Stimulated activated CD4-positive, alpha-beta T cell treated with anti-CD3 and anti-CD28 coated beads, Interleukin-15, amount 100 ng/mL, for 1 hour (primary cell): ENCODE measurements at places on chromosomes 3 and 15.

- DNase-seq: no peak
These were observed 410.0 kb downstream of the DIPK2A start for GRCh38 chr3:144381607-144382006.

DNA sequence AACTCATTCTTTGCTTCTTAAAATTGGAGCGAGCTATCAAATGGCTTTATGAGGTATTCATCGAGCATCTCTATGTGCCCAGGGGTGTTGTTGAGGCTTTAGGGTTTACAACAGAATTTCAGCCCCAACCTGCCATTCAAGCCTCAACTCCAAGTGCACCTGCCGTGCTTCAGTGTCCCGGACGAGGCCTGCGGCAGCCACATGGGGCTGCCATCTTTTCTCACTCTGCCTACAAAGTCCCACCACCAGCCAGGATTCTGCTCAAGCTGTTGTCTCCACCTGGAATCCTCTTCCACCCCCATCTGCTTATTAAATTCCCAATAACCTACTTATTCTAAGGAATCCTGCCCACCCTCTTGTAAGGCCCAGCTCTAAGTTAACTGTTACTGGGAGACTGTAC, 242.4 kb downstream of the OPA1 start:
- DNase-seq: no peak

GRCh38 chr3:81554801-81555200, 206.6 kb downstream of the GBE1 start:
- DNase-seq: no peak

GRCh38 chr15:61661791-61662190, 398.5 kb downstream of the VPS13C start:
- DNase-seq: no peak

DNA sequence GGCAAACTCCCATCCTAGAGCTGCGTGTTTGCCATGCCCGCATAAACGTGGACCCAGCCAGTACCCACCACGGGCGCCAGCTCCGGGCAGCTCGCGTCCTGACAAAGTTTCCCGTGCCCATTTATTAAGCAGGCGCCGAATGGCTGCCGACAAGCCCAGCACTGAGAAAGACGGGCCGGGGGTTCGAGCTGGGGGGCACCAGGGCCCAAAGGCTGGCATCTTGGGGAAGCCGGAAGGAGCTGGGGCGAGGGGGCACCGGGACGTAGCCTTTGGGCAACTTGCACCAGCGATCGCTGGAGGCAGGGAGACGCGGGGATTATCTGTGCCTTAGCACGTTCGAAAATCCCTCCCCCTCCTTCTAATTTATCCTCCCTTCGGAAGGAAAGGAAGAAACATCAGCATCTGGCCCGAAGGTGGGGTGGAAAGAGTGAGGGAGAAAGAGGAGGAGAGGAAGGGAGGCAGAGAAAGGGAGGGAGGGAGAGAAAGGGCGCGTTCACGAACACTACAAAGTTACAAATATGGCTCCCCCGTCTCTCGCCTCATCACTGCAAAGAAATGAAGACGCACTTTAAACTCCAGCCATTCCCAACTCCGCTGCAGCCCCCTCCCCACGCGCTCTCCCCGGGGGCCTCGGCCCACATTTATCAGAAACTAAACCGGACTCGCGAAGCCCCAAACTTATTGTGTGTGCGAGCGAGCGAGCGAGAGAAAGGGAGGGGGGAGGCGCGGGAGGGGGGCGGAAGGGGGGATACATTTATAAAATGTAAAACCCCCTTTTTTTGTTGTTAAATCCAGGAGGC, 1.0 kb downstream of the ANP32A start:
- peak; percentile 25 for DNase-seq

DNA sequence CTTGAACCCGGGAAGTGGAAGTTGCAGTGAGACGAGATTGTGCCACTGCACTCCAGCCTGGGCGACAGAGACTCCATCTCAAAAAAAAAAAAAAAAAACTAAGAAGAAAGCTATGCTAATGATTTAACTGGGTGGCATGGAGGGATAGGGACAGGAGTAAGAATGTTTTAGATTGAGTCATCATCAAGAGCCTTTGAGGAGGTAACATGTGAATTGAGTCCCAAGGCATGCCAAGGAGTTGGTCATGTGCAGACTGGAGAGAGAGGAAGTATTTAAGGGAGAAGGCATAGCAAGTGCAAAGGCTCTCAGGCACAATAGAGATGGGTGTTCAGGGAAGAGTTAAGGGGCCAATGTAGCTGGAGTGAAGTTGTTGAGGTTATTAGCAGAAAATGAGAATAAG, 9.1 kb downstream of the BNC1 start:
- DNase-seq: no peak

DNA sequence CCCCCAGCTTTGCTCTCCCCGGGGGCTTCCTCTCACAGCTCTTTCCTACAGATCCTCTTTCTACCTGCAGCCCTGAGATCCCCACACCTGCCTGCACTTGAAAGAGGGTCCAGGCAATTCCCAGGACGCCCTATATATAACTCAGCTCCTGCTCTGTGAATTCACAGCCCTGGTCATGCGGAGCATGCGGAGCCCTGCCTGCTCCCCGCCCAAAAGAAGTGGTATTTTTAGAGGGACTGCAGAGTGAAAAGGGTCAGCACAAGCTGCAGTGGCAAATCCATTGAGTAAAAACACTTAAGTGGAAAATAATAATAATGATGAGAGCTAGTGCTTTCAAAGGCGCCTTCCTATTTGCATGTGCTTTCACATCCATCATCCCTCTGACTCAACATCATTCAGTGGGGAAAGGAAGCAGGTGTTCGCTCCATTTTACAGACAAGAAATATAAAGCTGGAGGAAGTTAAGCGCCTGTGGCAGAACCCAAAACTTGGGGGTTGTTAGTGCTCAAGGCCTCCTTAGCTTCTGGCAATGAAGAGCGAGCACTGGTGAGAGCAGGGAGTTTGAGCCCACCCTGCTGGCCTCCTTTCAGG, 76.3 kb upstream of the LIPC start:
- DNase-seq: no peak

- DNase-seq: no peak
These were observed 107.1 kb upstream of the FHIT start for GRCh38 chr3:61358364-61358763.

DNA sequence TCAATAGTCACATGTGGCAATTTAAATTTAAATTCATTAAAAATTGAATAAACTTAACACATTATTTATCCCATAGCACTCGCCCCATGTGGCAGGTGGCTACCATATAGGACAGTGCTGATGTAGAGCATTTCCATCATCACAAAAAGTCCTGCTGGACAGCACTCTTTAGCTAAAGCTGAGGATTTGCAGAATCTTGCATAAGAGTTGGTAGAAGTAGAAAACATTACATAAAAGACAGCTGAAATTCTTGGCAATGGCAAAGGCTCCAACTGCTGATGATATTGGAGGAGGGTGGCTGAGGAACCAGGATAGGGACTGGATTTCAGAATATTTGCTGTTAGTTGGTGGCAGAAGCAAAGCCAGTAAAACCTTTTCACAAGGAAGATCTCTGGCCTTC, 230.7 kb upstream of the SATB1 start:
- no peak for DNase-seq

DNA sequence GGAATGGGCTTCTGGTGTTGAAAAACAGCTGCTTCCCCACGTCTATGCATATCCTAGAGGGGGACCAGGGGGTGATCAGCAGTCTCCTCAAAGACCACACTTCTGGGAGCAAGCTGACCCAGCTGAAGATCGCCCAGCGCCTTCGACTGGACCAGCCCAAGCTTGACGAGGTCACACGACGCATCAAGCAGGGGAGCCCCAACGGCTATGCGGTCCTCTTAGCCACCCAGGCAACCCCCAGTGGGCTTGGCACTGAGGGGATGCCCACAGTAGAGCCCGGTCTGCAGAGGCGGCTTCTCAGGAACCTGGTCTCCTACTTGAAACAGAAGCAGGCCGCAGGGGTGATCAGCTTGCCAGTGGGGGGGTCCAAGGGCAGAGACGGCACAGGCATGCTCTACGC, 2.5 kb downstream of the RBM15B start:
- DNase-seq: no peak

DNA sequence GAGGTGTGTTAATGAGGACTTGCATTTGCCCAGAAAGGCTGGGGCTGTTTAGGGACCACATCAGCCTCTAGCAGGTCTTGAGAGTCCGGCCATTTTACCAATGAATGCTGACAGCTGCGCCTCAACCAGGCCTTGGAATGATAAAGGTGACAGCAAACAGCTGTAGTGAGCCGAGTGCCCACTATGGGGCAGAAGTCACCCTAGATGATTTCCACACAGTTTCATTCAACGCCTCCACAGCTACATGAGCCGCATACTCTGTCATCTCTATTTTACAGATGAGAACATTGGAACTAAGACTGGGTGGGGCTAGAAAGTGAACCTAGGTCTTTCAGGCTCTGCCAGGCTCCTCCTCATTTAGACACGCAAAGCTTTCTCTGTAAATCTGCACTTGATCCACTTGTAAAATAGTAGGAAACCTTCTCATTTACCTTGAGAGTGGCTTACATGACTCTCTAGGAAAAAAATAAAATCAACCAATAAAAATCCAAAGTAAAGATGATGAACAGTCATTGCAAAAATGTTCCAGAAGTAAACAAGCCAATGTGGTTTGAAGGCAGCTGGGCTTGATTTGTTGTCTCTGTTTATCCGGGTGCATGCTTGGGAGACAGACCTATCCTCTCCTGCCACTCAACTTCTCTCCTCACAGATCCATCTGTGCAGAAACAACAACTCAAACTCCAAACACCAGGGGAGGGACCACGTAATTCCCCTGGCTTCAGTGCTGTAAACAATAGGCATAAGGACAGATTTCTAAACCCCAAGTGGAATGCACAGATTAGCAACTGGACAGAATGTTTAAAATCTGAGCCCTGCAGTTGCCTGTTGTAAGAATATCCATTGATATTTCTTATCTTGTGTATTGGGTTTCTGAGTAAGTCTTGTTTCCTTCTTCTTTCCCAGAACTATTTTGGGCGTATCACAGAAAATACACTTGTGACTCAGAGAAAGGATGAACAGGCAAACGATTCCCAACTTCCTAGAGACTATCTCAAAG, 31.5 kb upstream of the LDHAL6B start:
- no peak for DNase-seq

GRCh38 chr15:34259566-34259965, 34.8 kb downstream of the EMC4 start:
- DNase-seq: no peak

DNA sequence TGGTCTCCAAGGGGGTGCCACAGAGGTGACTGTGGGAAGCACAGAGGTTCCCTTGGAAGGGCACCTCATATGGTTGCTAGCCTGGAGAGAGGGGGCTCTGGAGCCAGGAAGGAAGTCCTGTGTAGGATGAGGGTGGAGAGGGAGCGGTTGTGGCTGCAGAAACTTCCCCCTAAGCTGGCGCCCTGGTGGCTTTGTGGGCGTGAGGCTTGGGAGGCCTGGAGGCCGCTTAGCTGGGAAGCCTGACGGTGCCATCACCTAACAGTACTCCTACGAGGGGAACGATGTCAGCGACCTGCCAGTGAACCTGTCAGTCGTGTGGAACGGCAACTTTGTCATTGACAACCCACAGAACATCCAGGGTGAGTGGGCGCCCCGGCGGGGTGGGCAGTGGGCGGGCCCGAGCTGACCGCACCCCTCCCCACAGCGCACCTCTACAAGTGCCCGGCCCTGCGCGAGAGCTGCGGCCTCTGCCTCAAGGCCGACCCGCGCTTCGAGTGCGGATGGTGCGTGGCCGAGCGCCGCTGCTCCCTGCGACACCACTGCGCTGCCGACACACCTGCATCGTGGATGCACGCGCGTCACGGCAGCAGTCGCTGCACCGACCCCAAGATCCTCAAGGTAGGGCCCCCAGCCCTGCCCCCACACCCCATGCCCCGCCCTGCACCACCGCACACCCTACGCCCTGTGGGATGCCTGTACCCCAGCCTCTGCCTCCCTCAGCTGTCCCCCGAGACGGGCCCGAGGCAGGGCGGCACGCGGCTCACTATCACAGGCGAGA, 31.0 kb downstream of the PLXNA1 start:
- DNase-seq: no peak

DNA sequence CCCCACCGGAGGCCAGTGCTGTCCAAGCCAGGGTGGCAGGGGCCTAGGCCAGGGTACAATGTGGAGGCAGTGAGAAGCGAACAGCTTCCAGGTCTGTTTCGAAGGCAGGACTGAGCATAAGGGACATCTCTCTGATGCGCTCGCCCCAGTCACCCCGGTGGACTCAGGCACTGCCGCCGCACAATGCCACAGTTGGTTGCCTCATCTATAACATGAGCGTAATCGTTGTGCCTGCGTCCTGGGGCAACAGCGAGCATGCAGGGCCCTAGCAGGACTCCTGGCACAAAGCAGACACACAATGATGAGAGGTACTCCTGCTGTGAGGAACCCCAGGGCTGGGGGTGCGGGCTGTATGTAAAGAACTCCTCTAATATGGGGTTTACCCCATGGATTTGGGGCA, 14.1 kb downstream of the HRH1 start:
- no peak for DNase-seq

- no peak for DNase-seq
These were observed 37.2 kb downstream of the IL20RB start for GRCh38 chr3:136994772-136995516.

DNA sequence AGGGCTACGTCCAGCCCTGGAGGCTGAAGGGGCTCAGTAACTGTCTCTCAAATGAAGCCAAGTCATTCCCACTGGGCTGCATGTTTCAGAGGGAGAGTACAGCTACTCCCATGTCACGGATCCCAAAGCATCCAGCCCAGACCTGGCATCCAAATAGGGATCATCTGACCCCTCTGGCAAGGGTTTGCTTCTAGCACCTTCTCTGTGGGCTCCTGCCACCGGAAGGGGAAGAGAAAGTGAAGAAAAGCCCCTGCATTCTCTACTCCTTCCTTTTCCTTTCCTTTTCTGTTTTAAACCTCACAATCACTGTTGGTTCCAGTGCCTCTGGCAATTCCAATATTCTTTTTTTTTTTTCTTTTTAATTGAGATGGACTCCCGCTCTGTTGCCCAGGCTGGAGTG, 64.5 kb upstream of the CTSH start:
- DNase-seq: no peak
